HT-29 (cell line): ENCODE measurements at places on chromosomes 4 and X. TPM values are rescaled to one million over a fixed set of nuclear protein-coding genes. Genes with fewer than 3 reads are reported as not detected.
A peak's percentile ranks its signal among the peaks of the same experiment; 100 is the strongest.

DNA sequence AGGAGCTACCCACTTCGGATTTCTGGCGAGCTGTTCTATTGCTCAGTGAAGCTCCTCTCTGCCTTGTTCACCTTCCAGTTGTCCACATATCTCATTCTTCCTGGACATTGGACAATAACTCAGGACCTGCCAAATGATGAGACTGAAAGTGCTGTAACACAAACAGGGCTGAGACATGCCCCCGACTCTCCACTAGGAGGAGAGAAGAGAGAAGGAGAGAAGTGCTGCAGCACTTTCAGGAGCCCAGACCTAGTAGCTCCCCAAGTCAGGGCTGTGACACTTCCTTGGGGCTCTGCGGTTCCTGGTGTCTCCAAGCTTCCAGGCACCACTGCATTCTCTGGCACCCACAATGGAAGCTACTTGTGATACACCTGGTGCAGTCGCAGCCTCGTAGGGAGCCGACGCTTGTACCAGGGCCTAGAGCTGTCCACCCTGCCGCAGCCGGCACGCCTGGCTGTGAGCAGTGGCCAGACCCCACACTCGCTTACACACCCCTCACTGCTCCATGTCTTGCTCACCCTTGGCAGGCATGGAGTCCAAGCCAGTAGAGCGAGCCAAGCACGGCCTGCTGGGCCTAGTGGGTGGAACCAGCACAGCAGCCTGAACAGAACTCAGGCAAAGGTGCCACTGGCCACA is 234.9 kb downstream of the TECRL start:
- no peak for DNase-seq

DNA sequence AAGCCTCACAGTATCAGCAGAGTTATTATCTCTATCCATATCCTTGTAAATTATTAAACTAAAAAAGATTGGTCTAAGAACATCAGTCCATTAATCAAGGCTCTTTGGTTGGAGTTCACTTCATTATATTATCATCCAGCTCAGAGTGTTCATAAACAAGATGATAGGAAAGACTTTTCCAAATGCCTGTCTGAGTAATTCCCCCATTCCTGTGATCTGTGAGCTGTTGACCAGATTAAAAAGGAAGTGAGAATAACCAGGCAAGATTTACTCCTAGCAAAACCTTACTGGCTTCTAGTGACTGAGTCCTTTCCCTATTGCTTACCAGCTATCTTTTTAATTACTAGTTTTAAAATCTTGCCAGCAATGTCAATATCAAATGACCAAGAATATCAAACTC is 14.9 kb downstream of the PKD2 start:
- no peak for DNase-seq

DNA sequence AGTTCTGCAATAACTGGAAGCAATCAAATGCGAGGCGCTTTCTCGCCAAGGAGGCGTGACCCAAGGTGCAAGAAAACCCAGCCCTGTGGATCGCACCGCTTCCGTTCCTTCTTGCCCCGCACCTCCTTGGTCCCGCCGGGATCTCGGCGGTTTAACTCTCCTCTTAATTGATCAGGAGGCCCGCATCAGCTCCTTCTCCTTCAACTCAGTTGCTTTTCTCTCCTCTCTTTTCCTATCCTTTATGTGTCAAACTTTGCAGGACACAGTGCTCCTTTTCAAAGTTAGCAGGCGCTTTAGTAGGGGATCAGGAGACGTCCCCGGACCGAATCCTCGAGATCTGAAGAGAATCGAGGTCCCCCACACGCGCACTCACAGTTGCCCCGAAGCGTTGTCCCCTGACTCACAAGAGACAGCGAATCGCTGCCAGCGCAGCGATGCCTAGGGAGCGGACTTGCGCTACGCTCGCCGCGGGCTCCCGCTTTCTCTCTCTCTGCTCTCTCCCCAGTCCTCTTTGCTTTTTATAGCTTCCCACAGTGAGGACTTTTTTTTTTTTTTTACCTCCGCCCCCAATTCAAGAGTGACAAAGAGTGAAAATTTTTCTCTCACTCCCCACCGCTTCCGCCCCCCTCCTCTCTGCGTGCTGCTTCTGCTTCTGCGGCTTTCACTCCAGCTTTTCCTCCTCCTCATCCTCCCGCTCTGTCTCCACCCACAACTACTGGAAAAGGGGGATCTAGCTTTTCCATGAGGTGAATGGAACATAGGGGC is at the start of gene DKK2:
TSS of gene DKK2 (minus strand) at position 495 of the 765 bp plus-strand sequence. CDS start 722 bp downstream, outside the sequence.
- DNase-seq: no peak

- no peak for DNase-seq
Observed at GRCh38 chr4:2094545-2094944, 35.4 kb downstream of the NAT8L start.

DNA sequence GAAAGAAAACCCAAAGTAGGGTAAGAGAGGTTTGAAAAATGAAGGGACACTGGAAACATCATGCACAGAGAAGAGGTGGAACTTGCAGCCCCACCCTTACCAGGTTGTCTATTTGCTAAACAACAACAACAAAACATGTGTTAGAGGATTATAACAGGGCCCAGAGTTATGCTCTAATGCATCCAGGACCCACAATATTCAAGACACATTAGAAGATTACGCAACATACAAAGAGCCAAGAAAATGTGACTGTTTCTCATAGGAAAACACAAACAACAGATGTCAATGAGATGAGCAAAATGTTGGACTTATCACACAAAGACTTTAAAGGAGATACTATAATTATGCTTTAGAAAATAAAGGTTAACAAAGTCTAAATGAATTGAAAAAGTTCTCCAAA is 128.5 kb downstream of the LRBA start:
- DNase-seq: no peak

GRCh38 chrX:110204986-110205385 is 112.9 kb downstream of the AMMECR1 start:
- no peak for DNase-seq

DNA sequence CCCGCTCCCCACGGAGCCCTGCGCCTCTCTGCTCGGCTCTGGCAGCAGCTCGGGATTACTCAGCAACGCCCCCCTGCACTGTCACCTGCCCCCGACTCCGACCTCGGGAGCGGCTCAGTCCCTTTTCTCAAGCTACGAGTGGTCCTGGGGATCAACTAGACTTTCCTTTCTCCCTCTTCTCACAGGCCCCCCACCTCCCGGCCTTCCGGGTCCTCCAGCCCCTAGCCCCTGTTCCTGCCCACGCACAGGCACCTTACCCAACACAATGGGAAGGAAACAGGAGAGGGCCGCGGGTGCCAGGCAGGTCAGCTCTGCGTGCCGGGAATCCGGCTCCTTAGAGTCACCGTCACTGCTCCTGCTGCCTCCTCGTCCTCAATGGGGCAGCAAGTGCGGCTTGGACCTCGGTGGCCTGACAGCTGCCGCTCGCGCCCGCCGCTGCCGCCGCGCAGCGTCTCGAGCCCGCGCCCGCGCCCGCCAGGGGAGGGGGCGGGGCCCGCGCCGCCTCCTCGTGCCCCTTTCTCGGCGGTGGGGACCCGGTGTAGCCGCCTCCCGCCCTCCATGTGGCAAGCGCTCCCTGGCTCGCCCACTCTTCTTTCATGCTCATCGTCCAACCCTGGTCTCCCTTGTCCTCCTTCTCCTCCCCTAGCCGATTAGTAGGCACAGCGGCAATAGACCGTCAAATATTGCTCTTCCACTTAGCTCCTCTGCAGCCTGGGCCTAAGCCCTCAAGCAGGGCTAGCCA is at the start of gene RAB9B:
TSS of gene RAB9B (minus strand) at position 455 of the 742 bp plus-strand sequence. CDS start 6,473 bp downstream, outside the sequence.
- DNase-seq: no peak

GRCh38 chrX:134718966-134719317 is 60.7 kb upstream of the PLAC1 start:
- no peak for DNase-seq

DNA sequence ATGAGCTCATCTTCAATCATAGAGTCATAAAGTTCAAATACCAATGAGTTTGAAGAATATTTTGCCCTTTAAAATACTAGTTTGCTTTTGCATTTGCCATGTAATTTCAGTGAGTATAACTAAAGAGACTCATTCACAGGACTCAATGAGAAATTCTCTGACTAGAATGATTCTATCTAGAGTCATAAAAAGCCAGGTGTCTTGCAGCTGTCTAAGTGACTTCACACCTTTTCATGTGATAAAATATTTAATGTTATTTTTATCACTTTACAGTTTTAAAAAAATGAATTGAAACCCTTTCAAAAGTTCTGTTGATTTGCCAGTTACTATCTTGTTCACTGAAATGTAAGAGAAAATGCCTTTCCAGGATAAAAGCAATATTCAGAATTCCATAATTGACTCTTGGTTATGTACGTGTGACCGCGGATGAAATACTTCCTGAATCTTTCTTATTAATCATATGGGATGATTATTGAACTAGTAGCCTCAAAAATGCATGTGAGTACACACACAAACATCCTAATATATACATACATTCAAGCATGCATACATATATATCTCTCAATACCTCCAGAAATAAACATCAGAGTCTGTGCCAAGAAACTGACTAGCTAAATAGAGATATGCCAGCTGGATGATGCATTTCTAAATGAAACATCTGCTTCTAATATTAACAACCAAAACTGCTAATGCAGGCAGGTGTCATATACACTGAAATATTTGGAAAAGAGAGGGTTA is 87.0 kb downstream of the GABRB1 start:
- DNase-seq: no peak

DNA sequence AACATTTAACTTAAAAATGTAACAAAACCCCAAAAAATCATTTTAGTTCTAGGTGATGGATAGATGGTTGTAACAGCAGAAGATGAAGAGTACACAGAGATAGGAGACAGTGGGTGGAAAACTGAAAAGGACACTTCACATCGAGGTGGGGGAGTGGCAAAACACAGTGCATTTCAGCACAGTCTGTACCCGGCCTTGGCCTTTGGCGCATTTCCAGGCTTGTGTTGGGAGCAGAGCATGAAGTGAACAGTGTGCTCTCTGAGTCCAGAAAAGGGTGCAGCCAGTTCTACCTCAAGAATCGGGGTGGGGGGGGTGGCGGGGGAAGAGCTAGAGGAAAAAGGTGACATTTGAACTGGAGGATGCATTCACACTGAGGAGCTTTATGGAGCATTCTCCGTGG is 4.3 kb downstream of the TSPYL2 start:
- DNase-seq: no peak

GRCh38 chrX:150092549-150092948 is 154.3 kb upstream of the EOLA2 start:
- DNase-seq: no peak

GRCh38 chrX:113412106-113412505 is 571.5 kb upstream of the AMOT start:
- DNase-seq: no peak

The GPR143 gene
- not detected in 2 replicates for total RNA-seq

The CFAP299 gene
- not detected in 2 replicates for total RNA-seq

- peak; percentile 91 for DNase-seq
Observed at GRCh38 chr4:82462415-82462831, 32.0 kb downstream of the ENOPH1 start.

GRCh38 chr4:93334003-93334402 is 494.6 kb upstream of the ATOH1 start:
- no peak for DNase-seq

The APLN gene
- 0.23 and 0.28 TPM in 2 replicates for total RNA-seq

DNA sequence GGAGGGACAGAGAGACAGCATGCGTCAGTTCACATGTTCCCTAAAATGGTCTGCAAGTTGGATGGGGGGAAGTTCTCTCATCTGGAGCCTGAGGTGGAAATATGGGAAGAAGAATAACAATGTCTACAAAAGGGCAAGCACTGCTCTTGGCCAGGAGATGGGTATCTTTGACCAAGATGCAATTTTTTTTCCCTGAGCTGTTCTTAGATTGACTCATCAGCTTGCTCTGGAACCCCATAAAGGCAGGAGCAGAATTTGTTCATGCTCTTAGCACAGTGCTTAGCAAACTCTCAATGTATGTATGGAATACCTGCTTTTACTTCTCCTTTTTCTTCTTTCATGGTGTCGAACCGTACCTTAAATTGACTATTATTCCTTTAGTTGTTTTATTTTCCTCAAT is 90.5 kb upstream of the ZNF827 start:
- DNase-seq: no peak

DNA sequence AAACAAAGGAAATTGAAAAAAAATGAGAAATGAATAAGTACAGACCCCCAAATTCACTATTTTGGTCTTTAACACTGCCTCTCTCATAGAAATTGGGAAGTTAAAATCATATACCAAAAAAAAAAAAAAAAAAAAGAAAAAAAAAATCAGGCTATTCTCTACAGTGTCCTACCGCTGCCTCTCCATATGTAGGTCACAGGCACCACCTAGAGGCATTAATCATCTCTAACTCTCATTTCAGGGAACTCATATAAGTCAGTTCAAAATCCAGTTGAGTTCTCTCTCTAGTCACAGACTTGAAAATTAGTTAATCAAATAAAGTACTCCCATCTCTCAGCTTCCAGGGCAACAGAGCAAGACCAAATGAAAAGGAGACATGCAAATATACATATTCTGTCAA is 47.9 kb downstream of the COX18 start:
- DNase-seq: peak; percentile 48

DNA sequence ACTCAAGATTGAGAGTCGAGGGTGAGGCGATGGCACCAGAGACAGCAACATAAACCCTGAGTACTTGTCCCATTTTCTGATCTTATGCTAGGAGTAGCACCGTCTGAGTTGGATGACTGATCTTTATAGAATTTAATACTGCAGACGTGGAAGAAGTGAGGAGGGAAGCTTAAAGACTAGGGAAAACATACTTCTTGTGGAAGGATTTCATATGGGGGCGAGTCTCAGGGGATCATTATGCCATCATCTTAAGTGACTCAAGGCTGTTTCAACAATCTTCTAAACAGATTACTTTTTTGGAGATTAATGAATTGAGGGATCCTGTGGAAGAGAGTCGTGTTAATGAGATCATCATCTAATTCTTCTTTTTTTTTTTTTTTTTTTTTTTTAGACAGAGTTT is 17.2 kb upstream of the FAT1 start:
- DNase-seq: no peak

- DNase-seq: no peak
Observed at GRCh38 chrX:38699696-38700095, 101.6 kb upstream of the MID1IP1 start.

- no peak for DNase-seq
Observed at GRCh38 chr4:127601029-127601428, 31.7 kb upstream of the INTU start.

The ZFYVE28 gene
- 0.26 and 2.0 TPM in 2 replicates for total RNA-seq

The NCAPG gene
- 20.7 and 25.2 TPM in 2 replicates for total RNA-seq
